ENCODE measurements at places on chromosomes 6 and 20.

- DNase-seq: no peak
Observed at GRCh38 chr6:2582268-2582667, 168.5 kb downstream of the MYLK4 start.

DNA sequence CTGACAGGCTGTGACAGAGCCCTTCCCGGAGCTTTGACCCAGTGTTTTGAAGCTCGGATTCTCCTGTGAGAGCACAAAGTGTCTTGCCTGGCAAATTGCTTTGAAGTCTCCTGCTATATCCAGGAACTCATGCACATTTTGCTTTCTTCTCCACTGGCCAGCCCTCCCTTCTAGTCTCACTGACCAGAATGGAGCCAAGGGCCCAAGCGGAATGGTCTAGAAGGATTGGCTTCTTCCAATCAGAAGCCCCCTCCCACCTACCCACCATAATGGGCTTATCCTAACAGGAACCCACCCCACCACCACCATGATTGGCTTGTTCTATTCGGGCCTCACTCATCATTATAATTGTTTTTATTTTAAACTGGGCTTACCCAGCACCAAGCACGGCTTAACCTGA is 130.1 kb downstream of the PXDC1 start:
- no peak for DNase-seq

DNA sequence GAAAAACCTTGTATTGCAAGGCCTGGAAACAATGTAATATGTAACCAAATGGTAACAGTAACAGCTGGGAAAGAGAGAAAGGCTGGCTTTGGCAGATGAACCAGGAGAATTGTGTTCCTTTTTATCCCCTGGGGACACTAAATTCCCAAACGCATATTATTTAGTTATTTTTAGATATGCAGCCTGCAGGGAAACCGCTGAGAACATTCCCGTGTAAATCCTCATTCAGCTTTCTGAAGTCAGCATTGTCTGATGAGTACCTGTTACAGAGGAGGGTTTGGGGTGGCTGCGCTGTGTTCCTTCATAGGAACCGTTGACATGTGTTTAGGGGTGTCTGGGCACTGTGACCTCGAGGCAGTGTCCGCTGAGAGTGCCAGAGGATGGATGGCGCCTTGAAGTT is 101.3 kb downstream of the SMOC2 start:
- DNase-seq: no peak

GRCh38 chr6:46491201-46491627 is at the start of gene RCAN2:
Gene RCAN2 (minus strand): TSS chr6:46491449.
- peak; percentile 58 for DNase-seq

GRCh38 chr6:114833211-114833610 is 490.4 kb upstream of the HS3ST5 start:
- no peak for DNase-seq

GRCh38 chr20:8803065-8803464 is 265.8 kb upstream of the PLCB4 start:
- no peak for DNase-seq

- no peak for DNase-seq
Observed at GRCh38 chr20:740162-740561, 28.1 kb downstream of the SLC52A3 start.

GRCh38 chr6:2792330-2793110 is 27.3 kb downstream of the WRNIP1 start:
- no peak for DNase-seq

DNA sequence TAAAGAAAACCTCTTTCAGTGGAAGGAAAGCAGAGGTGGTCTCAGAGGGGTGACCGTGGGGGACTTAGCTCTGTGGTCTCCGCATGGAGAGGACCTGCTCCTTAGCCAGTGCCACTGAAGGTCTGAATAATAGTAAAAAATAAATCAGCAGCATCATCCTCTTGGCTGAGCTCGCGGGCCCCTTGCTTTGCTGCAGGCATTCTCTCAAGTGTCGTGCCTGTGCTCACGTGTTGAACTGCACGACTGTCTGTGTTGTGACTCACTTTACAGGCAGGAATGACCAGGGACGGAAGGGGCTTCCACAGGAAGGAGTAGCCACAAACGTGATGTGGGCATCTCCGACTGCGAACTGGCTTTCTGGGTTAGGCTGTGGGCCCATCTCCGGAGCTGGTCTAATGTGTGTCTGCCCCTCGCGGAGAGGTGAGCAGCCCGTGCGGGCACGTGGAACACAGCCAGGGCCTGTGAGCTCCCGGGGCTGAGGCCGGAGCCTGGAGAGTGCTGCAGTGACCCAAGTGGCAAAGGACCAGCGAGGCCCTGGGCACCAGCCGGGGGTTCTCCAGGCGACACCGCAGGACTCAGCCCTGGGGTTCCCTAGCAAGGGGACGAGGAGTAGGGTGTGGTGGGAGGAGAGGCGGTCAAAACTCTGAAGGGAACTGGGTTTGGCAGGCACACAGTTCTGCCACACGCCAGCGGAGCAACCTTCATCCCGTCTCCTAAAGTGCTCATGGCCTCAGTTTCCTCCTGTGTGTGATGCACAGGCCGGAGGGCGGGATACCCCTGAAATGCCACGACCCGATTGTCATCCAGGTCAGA is 89.2 kb downstream of the RAMACL start:
- no peak for DNase-seq

DNA sequence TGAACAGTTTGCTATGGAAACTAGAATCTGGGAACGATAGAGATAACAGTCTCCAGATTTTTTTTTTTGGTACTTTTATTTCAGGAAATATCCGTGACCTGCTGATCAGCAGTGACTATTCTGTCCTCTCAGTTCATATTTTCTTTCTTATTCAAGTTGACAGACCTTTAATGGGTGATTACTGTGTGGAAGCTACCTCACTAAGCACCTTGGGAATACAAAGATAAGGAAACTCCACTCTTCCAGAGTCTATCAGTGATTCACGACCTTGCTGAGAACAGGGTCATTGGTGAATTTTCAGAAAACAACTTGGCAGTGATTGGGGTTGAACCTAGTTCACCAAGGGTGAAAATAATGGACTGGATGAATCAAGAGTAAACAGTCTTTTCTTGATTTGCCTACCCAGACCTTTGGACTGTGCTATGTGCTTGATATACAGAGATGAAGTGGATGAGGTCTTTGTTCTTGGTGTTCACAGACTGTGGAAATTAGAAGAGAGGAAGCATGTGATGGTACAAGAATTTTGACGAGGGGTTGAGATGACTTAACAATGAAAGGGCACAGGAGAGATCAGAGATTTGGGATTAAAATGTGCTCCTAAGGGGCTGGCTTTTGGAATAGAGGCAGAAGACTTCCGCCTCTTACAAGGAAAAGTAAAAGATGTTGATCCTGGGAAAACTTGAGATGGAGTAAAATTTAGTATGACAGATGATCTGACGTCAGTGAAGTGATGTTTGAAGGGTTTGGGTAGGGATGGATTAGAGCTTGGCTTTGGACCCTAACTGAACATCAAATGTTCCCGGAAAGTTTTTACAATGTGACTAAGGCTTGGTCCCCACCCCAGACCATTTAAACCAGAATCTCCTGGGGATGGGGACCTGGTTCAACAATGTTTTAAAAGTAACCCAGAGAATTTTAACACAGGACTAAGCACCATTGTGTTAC is 1.2 kb downstream of the KAT14 start:
- no peak for DNase-seq

DNA sequence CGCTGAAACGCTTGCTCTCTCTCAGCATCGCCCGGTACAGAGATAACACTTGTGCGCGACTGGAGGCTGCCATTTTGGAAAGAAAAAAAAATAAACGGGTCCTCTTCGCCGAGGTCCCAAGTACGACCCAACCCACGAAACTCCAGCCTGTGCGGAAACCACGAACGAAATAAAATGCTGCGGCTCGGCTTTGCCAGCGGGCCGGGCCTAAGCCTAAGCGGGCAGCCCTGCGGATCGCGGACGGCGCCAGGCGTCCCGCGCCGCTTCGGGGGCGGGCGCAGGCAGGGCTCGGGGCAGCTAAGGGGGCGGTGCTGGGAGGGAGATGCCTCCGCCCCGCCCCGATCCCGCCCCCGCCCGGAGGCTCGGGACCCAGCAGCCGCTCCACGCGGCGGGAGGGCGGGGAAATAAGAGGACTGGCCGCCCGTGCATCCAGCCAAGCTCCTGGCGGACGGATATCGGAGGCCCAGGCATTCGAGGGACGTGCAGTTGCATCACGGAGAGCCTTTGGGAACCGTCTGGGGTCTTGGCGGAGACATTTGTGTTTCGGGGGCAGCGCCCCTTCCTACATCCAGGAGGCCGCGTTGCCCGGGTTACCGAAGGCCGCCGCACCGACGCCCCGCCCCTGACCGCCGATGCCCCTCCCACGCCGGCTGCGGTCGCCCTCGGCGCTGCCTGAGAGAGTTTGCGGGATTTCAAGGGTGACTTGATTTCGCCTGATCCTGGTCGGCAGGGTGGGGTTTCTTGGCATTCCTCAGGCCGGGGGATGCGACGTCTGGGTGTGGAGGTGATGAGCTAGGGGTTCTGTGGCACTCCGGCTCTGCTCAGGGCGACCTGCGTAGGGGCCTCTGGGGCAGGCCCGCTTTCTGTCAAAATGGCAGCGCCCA is at the start of the genes FARS2 and LYRM4:
Gene FARS2 (plus strand): TSS at position 853 of the 884 bp plus-strand sequence.
Gene LYRM4 (minus strand): TSS at position 290 of the 884 bp plus-strand sequence. CDS start 217 bp downstream, at position 73.
- DNase-seq: peak; percentile 82

DNA sequence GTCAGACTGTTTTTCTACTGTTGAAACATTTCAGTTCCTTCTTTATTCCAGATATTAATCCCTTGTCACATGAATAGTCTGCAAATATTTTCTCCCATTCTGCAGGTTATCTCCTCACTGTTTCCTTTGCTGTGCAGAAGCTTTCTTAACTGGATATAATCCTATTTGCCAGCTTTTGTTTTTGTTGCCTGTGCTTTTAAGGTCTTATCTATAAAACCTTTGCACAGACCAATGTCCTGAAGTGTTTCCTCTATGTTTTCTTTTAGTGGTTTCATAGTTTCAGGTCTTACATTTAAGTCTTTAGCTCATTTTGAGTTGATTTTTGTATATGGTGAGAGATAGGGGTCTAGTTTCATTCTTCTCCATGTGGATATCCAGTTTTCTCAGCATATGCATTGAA is 19.2 kb downstream of the NCOA6 start:
- no peak for DNase-seq

DNA sequence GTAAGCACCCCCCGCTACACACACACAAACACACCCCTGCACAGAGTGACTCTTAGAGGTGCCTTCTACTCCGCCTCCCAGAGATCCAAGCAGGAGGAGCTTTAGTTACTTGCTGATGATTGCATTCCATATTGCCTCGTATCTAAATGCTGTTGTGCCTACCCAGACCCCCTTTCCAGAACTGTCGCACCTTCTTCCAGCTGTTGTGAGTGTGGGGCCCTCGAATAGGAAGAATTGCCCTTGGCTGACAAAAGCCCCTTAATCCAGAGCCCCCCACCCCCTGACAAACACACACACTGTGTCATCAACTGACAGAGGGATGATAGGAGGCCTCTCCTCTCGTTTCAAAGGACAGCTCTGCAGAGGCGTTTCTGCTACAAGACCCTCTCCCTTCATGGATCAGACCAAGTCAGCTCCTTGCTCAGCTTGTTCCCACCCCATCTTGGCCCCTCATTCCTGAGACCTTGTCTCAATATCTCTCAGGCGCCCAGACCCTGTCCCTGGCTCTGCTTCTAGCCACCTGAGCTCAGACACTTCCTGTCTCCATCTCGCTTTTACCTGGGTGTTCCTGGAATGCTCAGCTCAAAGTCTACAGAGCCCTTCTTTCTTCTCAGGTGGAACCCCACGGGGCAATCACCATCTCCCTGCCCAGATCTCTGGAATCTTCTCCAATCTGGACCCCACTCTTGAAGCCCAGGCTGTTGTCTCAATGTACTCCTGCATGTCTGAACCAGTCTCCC is 4.0 kb upstream of the VSX1 start:
- DNase-seq: no peak

DNA sequence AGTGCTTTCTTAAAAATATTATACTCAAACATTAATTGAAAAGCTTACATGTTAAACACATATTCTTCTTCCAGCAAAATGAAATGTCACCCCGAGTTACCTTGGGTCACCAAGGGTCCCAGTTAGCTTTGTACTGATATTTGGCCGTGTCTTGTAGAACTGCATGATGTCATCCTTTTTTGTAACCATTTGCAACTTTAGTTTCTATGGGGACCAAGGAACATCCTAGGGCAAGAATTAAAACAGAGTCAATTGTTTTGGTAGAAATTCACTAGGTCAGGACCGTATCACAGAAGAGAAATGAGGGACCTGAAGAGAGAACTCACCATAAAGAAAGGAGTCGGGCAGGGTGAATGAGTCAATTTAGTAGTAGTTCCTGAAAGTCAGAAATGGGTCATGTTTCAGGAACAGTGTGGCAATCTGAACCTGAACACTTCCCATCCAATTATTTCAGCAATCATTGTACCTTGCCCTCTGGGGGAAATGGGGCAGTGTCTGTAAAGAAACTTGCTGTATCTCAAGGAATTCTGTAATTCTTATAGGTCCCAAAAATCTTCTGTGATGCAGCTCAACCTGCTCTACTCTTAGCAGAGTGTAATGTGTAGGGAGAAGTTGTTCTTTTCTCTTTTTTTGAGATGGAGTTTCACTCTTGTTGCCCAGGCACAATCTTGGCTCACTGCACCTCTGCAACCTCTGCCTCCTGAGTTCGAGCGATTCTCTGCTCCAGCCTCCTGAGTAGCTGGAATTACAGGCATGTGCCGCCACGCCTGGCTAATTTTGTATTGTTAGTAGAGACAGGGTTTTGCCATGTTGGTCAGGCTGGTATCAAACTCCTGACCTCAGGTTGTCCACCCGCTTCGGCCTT is 5.3 kb upstream of the AKAP7 start:
- no peak for DNase-seq

GRCh38 chr20:21981597-21982344 is 276.3 kb downstream of the PAX1 start:
- DNase-seq: no peak

DNA sequence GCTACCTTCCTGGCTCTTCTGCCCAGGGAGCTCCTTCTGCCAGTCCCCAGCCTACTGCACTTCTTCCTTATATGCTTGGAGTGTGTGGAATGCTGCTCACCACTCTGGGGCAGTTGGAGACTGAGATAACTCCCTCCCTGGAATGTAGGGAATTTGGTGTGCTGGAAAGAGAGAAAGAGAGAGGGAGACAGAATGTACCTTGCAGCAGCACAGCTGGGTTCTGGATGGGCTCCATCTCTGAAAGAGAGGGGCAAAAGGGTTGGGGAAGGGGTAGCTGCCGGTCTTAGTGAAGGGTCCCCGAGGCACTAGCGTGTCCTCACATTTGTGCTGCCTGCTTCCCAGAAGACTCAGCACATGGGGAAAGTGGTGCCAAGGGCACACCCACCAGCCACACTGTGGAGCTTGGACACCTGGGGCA is 40.2 kb upstream of the DDR1 start:
- no peak for DNase-seq

GRCh38 chr6:56899311-56899710 is 55.6 kb upstream of the BEND6 start:
- DNase-seq: no peak

- no peak for DNase-seq
Observed at GRCh38 chr6:105332576-105332975, 70.3 kb downstream of the PREP start.

DNA sequence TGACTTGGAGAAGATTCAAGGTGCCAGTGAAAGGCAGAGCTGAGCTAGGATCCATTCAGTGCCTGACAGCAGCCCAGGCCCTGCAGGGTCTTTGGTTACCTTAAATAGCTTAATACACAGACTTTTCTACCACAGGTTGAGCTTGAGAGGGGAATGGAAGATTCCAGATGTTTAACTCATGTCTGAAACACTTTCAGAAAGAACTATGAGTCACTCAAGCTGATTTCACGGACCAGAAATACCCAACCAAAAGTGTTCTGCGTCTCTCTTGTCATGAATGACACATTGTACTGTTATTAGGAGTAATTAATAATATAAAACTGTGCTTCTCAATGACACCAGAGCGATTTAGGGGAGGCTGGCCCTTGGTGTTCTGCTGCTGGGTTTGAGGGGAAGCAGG is 6.4 kb upstream of the PMEPA1 start:
- DNase-seq: no peak

GRCh38 chr20:4794846-4795245 is 73.1 kb downstream of the PRND start:
- DNase-seq: no peak

All from amniotic stem cell (primary cell).